ENCODE measurements at places on chromosomes 16 and 17. TPM values are rescaled to one million over a fixed set of nuclear protein-coding genes. Genes with fewer than 3 reads are reported as not detected.

Gene FBXL16
- 21.2 TPM for total RNA-seq

Gene RND2
- not detected for total RNA-seq

Gene FA2H
- 0.34 TPM for total RNA-seq

Gene UTS2R
- total RNA-seq, result not detected

Gene GNGT2
- 13.6 TPM for total RNA-seq

Gene KRT39
- not detected for total RNA-seq

Gene PPP1R1B
- total RNA-seq, result not detected

Gene KRTAP9-4
- not detected for total RNA-seq

Gene TLCD3B
- total RNA-seq, result 5.8 TPM

Gene TBC1D28
- total RNA-seq, result not detected

Gene SPATA22
- not detected for total RNA-seq

Gene SKA2
- 69.2 TPM for total RNA-seq

Gene POLDIP2
- 48.9 TPM for total RNA-seq

Gene KRTAP3-1
- not detected for total RNA-seq

Gene SLC5A10
- total RNA-seq, result not detected

Gene TAC4
- not detected for total RNA-seq

Gene RNPS1
- 185 TPM for total RNA-seq

Gene SPATA32
- 0.18 TPM for total RNA-seq

Gene CACNA1H
- total RNA-seq, result 1.9 TPM

Gene ELMO3
- total RNA-seq, result 6.5 TPM

Gene NPIPA8
- not detected for total RNA-seq

Gene CYBA
- total RNA-seq, result 543 TPM

Gene CD300C
- 0.91 TPM for total RNA-seq

Gene ADAM11
- 0.46 TPM for total RNA-seq

Gene SMPD3
- 3.2 TPM for total RNA-seq

Gene LLGL2
- total RNA-seq, result 23.4 TPM

Gene KRTAP4-3
- not detected for total RNA-seq

Gene PHOSPHO1
- total RNA-seq, result not detected

Gene KRTAP4-5
- not detected for total RNA-seq

Gene FBXO47
- total RNA-seq, result not detected

Gene HOXB1
- total RNA-seq, result not detected

Gene HOXB4
- 5.2 TPM for total RNA-seq

Gene PTX4
- not detected for total RNA-seq

Gene DPEP3
- total RNA-seq, result not detected

Gene DHX58
- 30.1 TPM for total RNA-seq

Gene CRHR1
- not detected for total RNA-seq

Gene TMC7
- total RNA-seq, result not detected

Gene NOD2
- total RNA-seq, result 1.5 TPM

Gene CDH1
- not detected for total RNA-seq

Gene SNAI3
- total RNA-seq, result 24.9 TPM

Gene MYH1
- not detected for total RNA-seq

Gene SPG7
- total RNA-seq, result 98.8 TPM

Gene CHD3
- 182 TPM for total RNA-seq

Gene ABCC6
- not detected for total RNA-seq

Gene TBC1D3I
- total RNA-seq, result 0.18 TPM

Gene GP2
- not detected for total RNA-seq

Gene HCRT
- not detected for total RNA-seq

Gene CCL23
- total RNA-seq, result not detected

Gene PRR14
- 75.9 TPM for total RNA-seq

Gene LAT
- total RNA-seq, result 333 TPM

Measured in activated naive CD4-positive, alpha-beta T cell treated with anti-CD3 and anti-CD28 coated beads, Interleukin-2, amount 10 ng/mL, durations not matched to agents 5 hours and 36 hours (primary cell).